NCI-H345 (cell line): ENCODE measurements at places on chromosomes 11 and 22.

- no peak for DNase-seq
Observed at GRCh38 chr11:75261902-75262361, 21.4 kb downstream of the TPBGL start.

DNA sequence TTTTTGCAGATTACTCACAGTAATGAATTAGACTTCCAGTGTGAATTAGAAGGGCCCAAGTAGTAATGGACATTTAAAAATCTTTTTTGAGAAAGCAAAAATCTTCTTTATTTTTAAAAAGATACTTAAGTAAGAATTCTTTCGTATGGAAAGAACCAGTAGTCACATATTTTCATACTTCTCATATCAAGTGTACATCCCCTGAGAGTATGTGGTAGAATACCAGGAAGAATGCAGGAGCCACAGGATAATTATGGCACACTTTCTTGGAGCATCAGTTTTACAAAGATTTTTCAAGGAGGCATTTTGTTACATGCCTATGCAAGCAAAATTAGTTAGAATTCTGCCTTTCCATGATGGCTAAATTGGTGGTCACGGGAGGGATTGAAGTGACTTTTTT is 28.1 kb downstream of the POLD3 start:
- DNase-seq, result no peak

- no peak for DNase-seq
Observed at GRCh38 chr11:85961130-85961529, 105.9 kb downstream of the CCDC83 start.

GRCh38 chr11:8258784-8259183 is 4.9 kb downstream of the LMO1 start:
- DNase-seq, result no peak

DNA sequence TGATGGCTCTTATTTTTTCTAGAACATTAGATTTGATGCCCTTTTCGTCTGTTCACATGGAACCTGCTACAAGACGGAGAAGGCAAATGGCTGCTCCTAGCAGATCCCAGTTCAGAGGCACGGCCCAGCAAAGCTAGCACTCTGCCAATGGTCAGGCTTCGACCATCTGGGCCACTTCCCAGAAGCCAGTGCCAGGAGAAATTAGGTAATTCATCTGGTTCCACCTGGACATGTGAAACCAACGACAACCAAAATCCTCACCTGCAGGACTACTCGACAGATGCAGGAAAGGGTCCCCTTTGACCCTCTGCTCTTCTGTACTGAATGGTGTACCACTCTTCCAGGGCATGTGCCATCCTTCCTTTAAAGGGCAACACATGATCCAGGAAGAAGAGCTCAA is 25.4 kb downstream of the MICAL3 start:
- no peak for DNase-seq

DNA sequence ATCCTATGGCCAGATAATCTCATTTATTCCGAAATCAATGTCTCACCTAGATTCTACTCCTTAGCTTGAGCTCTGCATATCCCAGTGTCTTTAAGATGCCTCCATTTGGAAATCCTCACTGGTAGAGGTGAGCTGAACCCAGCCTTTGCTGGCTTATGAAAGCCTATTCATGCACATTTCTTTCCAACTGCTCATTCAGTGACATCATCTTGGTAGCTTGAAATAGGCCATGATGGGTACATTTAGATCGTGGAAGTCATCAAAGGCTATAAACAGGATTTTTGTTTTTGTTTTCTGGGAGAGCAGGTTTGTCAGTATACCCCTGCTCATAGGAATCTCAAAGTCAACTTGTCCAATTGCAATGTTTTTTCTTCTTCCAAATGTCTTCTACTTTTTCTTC is 6.0 kb downstream of the NXPE1 start:
- DNase-seq, result no peak

DNA sequence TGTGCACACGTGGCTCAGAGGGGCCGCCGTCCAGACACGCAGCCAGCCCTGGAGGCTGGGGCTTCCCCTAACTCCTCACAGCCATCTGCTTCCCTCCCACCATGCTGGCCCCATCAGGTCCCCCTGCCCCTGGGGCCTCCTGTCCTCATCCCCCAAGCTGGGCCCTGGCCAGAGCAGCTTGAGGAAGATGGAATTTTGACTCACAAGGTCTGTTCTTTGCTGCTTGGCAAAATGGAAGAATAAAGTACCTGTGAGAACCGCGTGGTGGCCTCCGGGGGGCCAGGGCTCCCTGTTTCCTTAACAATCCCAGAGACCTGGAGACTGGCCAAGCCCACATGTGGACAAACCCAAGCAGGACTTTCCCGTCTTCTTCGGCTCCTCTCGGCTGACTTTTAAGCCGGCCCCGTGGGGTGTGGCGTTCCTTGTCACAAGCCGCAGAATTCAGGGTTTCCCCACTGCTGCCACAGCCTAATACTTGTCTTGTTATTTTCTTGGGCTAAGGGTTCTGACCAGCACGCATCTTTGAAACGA is 872.8 kb downstream of the BRD1 start:
- no peak for DNase-seq

GRCh38 chr11:8168485-8169257 is at the start of gene RIC3:
Gene RIC3, minus strand, starts transcription at chr11:8169025. Its CDS starts 36 bp downstream, at chr11:8168989.
- peak; percentile 75 for DNase-seq

DNA sequence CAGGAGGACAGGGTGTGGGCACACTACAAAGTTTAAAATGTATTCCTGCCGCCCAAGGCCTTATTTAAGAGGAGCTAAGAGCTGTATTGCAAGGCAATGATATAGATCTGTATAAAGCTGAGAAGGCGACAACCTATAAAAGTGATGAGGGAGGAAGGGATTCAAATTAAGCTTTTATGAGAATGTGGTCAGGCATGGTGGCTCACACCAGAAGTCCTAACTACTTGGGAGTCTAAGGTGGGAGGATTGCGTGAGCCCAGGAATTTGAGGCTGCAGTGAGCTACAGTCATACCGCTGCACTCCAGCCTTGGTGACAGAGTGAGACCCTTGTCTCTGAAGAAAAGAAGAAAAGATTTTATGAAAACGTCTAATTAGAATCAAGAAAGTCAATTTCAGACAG is 9.7 kb upstream of the GLB1L3 start:
- DNase-seq, result no peak

- DNase-seq, result no peak
Observed at GRCh38 chr11:44083906-44084305, 11.6 kb upstream of the EXT2 start.

- DNase-seq, result no peak
Observed at GRCh38 chr11:57630171-57630570, 19.5 kb downstream of the YPEL4 start.

- DNase-seq, result no peak
Observed at GRCh38 chr11:614623-615503, 887 bp downstream of the IRF7 start.

DNA sequence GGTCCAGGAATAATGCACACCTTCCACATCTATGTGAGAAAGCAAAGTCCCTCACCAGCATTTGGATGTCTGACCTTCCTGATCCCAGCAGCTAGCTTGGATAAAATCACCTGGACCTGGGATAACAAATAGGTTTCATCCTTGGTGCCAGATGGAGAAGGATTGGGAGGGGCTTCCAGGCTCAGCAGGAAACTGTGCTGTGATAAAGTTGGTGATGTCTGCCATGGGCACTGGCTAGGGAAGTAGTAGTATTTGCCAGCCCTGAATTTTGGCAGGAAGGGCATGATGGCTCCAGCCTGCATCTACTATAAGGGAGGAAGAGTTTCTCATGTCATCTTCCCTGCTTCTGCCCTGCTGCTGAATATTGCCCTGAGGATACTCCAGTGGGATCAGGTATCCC is 37.5 kb downstream of the C11orf91 start:
- DNase-seq, result no peak

GRCh38 chr11:78094250-78094649 is 14.6 kb upstream of the NDUFC2 start:
- DNase-seq, result no peak

DNA sequence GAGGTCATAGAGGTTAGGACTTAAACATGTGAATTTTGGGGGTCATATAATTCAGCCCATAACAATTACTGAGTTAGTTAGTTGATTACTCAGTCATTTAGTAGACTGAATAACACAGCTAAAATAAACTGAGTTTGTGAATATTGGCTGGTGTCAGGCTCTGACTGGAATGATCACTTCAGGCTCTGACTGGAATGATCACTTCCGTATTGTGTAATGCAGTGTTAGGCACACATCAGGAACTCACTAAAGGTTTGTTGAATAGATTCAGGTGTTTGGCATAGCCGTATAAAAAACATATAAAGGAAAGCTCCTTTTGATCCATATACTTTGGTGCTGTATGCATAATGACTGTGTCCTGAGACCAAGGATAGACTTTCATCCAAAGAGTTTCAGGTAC is 610.5 kb downstream of the INSC start:
- DNase-seq, result no peak

DNA sequence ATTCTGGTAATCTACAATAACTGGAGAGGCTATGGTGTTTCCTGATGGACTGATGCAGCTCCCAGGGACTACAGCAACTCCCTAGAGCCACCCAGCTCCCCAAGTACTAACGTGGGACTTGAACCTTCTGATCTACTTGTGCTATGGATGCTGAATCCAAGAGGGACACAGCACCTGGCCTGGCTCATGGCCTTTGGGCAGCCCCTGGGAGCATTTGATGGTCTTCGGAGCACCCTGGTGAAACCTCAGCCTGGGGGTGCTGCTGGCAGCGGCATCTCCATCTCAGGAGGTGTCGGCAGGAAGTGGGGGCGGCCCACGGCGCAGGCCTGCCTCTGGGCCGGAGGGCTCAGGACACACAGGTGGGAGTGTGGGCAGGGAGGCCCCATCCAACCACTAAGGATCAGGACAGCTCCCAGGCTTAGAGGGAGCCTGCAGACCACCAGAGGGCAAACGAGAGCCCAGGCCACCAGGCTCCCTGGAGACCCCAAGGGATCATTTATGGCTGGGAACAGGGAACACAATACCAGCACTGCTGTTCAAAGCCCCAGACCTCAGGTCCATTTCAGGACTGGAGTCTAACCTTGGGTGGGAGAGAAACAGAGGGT is 8.7 kb downstream of the EHD1 start:
- no peak for DNase-seq

- no peak for DNase-seq
Observed at GRCh38 chr11:2653198-2653551, 46.6 kb downstream of the KCNQ1OT1 start.

DNA sequence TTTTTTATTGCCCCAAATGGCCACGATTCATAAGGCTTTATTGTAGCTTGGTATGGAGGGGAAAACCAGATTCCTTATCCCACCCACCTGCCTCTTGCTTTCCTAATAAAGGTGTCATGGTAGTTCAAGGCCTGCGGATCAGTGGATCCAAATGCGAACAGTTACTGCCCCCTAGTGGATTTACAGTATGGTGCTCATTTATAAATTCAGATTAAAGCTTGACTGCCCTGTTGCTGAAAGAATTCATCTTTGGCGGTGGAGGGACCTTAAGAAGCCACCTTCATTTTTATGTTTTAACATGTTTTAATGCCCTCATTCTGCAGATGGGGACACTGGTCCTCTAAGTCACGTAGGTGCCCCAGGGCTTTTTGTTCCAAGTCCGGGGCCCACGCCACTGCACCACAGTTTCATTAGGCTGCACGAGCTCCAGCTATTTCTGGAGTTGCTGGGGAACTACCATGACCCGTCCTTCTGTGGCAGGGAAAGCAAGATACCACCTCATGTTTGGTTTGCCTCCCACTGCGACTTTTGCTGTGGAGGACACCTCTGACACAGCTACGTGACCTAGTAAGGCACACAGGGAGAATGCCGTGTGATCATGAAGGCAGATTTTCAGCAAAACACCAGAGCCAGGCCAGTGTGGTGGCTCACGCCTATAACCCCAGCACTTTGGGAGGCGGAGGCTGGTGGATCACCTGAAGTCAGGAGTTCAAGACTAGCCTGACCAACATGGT is 15.6 kb upstream of the INCENP start:
- DNase-seq, result peak; percentile 72
